ENCODE measurements at places on chromosomes 13 and 19.

DNA sequence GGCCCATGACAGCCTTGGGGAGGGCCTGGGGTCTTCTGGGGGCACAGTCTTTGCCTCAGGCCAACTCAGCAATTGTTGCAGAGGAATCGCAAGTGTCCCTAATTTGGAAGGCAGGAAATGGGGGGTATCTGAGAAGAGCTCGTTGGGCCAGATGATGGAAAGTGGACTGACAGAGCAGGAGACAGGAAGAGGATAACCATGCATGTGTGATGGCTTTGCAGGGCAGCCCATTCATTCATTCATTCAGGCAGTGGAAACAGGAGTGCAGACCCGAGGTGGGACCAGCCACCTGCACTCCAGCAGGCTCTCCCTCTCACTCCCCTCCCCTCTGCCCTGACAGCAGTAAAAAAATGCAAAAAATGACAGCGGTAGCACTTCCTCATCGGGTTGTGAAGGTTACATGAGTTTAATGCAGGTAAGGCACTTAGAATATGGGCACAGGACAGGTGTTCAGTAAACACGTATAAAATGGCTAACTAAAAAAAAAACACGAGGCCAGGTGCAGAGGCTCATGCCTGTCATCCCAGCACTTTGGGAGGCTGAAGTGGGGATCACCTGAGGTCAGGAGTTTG, 5.0 kb upstream of the TMEM147 start:
- DNase-seq, result no peak

GRCh38 chr13:20114066-20114610, 46.7 kb downstream of the GJA3 start:
- DNase-seq, result no peak

DNA sequence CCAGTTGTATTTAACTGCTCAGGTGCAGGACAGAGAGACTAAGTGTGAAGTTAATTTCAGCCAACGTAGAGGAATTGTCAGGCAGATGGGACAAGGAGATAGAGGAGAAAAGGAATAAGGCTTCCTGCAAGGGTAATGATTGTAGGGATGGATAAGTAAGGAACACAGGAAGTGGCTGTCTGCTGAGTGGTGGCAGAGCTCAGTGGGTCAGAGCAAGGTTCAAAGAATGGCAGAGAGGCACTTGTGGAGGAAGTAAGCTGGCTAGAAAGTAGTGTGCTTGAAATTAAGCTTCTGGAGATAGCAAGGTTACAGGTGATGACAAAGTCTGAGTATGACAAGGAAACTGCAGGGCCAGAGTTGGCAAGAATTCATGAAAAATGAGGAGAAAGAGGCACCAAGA, 47.9 kb downstream of the USPL1 start:
- no peak for DNase-seq

GRCh38 chr19:10797541-10798256, 38.3 kb downstream of the TMED1 start:
- DNase-seq, result peak; percentile 92

- DNase-seq, result no peak
These were observed 53.6 kb downstream of the FAM216B start for GRCh38 chr13:42834946-42835345.

Data from CD4-positive, alpha-beta T cell treated with Interleukin-12 subunit alpha and Interleukin-12 subunit beta, for 1 hour (primary cell).